NCI-H187 (cell line): ENCODE measurements at places on chromosomes 4 and X.

- no peak for DNase-seq
These were observed 463.5 kb upstream of the CXorf51B start for GRCh38 chrX:146346102-146346501.

- DNase-seq: no peak
These were observed 519.2 kb downstream of the ARAP2 start for GRCh38 chr4:35725131-35725530.

DNA sequence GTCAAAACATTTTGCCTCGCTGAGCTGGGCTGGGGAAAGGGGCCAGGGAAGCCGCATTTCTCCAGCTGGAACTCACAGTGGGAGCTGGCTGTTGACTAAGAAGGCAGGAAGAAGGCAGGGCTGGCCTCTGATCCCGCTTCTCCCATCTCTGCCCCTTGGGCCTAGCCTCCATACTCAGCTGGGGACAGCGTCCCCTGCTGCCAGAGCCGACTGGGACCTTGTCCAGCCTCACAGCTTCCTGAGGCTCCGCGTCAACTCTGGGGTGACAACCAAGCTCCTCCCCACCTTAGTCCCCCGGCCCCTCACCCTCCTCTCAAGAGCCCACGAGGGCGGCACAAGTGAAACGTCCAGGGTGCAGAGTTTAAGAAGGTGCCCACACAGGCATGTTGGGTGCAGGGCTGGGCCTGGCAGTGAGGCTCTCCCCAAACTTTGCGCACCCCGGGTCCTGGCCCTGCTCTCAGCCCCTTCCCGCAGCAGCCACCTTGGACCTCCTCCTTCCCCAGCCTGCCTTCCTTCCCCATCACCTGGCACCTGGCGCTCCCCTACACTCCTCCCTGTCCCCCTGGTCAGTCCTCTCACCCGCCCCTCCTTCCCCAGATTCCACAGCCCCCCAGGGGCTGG, 100.8 kb downstream of the PSAPL1 start:
- DNase-seq: no peak

GRCh38 chr4:126238013-126238412, 923.3 kb downstream of the FAT4 start:
- no peak for DNase-seq

DNA sequence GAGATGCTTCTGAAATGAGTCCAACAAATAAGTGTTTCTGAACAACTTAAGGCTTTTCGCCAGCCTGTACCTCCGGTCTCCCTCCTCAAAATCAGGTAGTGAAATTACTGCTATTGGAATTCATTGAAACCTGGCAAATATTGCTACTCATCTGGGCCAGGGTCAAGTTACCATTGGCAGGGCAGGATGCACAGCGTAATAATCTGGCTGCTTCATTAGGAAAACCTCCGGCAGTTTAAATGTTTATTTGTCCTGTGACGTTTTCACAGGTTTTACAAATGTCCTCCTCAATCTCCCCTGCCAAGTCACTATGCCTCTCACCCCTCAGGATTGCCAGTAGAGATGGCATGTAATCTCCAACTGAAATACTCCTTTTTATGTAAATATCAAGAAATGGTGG, 92.6 kb upstream of the KDR start:
- no peak for DNase-seq

DNA sequence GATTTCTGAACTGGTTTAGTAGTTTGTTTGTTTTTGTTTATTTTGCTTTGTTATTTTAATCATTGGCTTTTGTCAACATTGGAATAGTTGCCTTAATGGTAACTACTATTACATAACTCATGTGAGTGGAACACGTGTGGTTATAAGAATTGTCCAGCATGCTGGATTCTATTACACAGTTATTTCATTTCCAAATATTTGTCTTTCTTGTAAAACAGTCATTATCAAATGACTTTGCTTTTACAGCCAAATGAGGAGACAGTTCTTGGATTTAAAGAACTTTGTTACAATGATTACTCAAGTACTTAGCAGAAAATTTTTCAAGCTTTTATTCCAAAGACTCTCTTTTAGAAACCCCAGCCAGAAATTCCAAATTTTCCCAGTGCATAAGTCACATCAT, 516.1 kb upstream of the MAGEB2 start:
- DNase-seq: no peak

DNA sequence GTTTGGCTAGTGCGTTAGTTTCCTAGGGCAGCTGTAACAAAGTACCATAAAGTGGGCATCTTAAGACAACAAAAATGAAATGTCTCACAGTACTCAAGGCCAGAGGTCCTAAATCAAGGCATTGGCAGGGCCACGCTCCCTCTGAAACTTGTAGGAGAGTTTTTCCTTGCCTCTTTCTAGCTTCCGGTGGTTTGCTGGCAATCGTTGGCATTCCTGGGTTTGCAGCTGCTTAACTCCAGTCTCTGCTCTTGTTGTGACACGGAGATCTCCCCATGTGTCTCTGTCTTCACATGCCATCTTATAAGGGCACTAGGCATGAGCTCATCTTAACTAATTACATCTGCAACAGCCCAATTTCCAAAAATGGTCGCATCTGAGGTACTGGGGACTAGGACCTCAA, 362.0 kb upstream of the BOD1L1 start:
- no peak for DNase-seq

DNA sequence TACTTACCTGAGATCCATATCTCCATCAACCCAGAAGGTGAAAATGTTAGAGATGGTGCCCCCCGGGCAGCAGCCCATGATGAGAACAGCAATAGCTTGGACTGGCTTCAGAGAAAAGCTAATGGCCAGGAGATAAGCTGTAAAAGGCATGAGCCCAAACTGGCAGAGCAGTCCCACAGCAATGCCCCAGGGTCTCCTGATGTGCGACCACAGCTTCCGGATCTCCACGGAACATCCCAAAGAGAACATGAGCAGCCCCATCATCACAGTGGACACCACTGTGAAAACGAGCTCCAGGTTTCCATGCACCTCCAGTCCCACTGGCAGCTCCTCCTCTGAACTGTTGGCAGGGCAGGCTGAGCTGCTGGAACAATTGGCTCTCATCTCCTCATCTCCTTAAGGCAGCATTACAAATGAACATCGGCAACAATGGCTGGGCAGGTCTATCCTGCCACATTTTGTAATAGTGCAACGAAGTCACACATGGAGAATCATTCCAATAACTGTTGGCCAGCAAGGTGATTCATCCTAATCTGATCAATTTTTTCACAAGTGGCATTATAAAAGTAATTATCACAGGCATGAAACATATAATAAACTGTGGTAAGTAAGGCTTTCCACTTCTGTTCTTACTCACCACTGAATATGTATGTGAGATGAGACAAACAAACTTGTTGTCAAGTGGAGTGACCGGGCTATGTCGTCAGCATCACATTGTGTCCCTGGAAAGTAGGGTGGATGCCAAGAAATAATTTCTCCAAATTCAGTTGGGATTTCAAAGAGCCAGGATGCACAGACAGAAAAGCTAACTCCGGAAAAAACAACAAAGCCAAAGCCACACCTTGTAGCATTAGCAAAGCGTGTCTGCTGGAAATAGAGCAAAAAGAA, at the start of gene SLC10A6:
Gene SLC10A6 (minus strand): TSS at position 653 of the 888 bp plus-strand sequence. CDS start 269 bp downstream, at position 384.
- DNase-seq: no peak

DNA sequence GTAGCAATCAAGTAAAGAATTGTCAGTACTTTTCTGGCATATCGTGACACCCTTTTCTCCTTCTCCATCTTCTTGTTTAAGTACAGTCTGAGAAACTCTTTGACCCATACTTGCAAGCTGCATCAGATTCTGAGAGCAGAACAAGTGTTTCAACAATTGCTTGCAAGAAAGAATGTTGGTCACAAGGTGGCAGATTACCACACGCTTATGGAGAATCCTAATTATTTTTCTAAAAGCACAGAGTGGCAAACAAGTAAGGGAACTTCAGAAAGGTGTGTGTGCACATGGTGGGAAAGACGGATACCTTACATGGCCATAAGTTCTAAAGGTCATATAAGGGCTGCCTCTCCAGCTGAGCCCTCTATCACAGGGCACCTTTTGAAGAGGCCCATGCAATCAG, 136.4 kb upstream of the FGF13 start:
- DNase-seq: no peak

DNA sequence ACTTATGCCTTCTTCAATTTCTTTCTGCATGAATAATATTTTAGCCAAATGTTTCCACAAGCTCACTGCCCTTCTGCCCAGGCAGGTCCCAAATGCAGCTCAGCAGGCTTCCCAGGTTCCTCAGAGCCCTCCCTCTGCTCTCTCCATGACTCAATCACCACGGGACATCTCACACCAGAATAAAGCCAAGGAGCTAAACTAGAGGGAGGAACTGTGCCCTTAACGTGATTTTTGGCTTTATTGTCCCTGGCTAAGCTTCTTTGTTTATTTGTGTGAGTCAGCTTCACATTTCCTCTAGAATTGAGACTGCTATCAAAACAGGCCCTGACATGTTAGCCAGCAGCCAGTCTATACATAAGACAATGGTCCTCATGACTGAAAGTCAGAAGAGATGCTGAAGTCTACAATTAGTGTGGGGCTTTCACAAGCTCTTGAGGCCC, 186.4 kb upstream of the GALNT7 start:
- no peak for DNase-seq

- no peak for DNase-seq
These were observed 135.9 kb upstream of the SPANXB1 start for GRCh38 chrX:140866446-140866845.

GRCh38 chrX:110258552-110258951, 59.3 kb downstream of the AMMECR1 start:
- no peak for DNase-seq
